ENCODE measurements at places on chromosomes 5 and 9.

GRCh38 chr9:14434158-14434504 lies 120.2 kb upstream of the NFIB start:
- no peak for DNase-seq

DNA sequence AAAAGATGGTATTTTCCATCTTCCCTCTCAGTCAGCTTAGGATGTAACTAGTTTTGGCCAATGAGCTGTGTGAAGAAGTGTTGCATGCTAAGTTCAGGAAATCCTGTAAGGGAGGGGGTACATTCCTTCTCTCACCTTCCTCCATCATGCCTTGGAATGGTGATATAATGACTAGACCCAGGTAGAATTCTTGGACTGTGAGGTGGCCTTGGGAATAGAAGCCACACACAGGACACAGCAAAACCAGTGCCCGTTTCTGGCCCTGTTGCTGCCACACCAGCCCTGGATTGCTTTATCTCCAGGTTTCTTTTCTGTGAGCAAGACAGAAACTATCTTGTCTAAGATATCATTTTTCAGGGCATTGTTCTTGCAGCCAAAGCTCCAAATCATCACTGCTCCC lies 10.5 kb upstream of the ZNF354A start:
- DNase-seq: no peak

- DNase-seq: no peak
Observed at GRCh38 chr9:90296539-90296938, 346.1 kb downstream of the DIRAS2 start.

DNA sequence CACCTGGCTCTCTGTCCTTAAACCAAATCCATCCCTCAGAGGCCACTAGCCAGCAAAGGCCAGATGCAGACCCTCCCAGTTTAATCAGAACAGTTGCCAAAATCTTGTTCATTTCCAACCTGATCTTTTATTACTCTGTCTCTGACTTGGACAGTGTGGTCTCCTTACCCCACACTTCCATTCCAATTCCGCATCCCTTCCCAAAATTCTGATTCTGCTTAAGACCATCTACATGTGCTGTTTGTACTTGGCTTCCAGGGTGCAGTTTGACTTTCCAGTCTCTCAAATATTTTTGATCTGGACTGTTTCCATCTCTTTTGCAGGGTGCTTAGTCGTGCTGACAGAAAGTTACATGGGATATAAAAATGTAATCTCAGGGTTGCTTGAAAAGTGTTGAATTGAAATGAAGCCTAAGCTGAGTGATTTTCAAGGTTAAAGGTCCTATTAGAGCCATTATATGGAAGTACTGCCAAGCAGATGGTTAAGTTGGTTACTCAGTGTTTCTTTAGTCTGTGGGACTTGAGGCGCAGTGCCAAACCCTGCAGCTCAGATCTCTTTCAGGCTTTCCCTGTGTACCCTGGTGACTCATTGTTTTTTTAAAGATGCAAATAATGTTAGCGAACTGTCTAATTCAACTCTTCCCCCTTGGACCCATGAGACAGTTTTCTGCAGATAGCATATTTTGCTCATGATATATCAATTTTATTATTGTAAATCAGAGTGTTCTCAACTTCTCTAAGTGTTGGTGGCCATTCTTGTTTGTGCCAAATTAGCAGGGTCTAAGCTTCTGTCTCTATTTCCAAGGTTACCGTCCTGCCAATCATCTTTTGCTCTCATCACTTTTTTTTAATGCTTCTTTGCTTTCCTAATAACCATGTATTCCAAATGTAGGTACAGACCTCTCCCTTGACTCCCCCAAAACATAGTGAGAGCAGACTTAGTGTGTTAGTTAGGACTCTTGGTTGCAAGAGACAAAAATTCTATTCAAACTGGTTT lies 18.2 kb upstream of the DCP2 start:
- peak; percentile 95 for DNase-seq

DNA sequence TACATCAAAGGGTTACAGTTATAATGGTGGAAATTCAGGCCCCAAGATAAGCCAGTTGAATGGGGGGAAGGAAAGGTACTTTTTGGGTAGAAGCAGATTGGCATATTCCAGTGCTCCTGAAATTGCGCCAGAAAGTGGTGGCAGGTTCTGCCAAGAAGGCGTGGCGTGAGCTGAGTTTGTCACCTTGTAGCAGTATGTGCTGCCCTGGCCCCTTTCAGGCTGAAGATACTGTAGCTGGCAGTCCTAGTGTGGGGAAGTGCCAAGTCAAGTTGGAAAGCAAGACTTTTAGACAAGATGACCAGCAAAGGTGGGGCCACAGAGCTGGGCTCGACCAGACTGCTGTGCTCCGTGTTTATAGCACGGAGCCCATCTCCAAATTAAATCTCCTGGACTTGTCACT lies 133.6 kb upstream of the GLRA1 start:
- DNase-seq: no peak

GRCh38 chr9:116543731-116544400 lies 143.2 kb upstream of the TRIM32 start:
- peak; percentile 68 for DNase-seq

DNA sequence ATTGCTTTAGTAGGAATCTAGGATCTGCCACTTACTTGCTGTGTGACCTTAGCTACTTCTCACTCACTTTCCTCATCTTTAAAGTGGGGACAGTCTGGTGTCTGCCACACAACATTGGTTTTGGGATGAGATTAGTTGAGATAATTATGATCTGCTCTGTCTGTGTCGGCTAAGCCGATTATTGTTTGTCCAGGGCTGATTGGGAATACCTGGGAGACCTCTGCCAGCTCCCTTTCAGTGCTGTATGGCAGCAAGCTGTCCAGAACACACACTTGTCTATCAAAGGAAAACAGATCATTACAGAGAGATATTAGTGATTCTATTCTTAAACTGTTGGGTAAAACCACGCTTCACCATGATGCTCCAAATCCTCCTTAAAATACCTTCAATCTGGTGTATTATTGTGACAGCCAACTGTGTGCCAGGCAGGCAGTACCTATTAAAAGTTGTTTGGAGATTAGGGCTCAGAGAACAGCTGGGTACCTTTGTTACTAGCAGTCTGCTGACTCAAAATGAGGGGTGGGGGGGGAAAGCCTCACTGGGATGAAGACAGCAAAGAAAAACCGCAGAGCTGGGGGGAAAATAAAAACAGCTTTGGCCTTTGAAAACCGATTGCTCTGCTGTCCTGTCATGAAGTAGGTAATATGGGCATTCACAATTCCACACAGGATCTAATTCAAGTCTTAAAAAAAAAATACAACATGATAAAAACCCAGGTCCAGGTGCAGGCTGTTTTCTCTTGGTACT lies 458.4 kb upstream of the C9orf72 start:
- DNase-seq: no peak

DNA sequence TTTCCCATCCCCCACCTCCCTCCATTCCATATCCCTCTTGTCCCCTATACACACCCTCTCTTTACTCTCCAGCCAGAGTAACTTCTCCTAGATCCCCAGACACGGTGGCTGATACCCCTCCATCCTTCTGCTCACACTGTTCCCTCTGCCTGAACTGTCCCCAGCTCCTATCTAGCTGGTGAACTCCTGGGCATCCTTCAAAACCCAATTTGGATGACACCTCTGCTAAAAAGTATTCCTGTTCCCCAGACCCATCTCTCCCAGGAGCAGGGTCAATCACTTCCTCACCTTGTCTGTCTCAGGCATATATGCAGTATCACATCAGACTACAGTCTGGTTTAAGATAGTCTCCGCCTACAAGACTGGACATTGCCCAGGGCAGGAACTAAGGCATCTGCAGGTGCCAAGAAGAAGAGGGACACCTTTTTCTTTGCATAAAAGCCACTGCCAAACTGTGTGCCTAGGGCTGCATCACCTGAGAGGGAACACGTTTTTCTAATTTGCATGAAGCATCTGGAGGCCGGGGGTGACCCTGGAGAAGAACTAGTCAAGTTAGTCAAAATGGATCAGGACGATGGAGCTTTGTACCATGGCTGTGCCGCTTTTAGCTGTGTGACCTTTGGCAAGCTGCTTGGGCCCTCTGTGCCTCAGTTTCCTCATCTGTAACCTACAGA lies 27.1 kb downstream of the NR5A1 start:
- no peak for DNase-seq

DNA sequence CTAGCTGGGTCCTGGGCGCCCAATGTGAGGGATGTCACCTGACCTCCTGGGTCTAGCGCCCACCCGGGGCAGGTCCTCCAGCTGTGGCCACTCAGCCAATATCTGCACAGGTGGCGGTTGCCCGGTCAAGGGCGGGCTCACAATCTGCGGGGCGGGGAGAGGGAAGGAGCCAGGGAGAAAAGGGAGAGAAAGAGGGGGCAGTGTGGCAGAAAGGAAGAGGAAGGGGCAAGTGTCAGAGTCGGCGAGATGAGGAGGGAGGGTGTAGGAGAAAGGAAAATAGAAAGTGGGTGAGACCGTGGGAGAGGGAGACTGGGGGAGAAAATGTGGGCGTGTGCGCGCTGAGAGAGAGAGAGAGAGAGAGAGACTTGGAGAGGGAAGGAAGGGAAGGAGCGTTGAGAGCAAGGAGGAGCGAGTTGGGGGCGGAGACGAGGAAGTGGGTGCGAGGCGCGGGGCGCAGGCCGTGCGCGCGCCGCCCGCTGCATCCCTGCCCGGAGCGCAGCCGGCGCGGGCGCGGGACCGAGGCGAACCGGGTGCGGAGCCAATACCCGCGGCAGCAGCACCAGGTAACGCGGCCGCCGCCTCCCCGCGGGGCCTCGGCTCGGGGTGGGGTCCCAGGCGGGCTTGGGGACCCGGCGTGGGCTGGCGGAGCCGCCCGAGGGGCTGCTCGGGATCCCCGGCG lies at the start of gene HRH2:
TSS of gene HRH2 (plus strand) at position 479 of the 679 bp plus-strand sequence. CDS start 25,163 bp downstream, outside the sequence.
- peak; percentile 2 for DNase-seq

GRCh38 chr5:169299191-169299662 lies 1.7 kb downstream of the SLIT3 start:
- DNase-seq: peak; percentile 41

GRCh38 chr5:108367679-108368334 lies 14.1 kb downstream of the FBXL17 start:
- no peak for DNase-seq

DNA sequence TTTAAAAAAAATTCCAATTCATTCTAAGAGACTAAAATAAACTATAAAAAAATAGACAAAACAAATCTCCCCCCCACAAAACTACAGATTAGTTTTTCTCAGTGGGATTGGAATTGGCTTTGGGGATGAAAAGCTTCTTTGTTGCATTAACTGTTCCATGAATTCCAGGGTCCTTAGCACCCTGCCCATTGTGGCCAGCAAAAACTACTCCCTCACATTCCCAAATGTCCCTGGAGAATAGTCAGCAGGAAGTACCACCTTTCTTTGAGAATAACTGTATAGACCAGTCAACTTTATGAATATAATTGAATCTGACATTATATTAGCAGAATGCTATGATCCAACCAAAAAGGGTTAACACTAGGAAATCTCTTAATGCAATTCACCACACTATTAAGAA lies 147.9 kb downstream of the LPAR1 start:
- DNase-seq: no peak

GRCh38 chr5:15585841-15586591 lies 86.0 kb downstream of the FBXL7 start:
- DNase-seq: no peak

GRCh38 chr5:81646469-81646995 lies 104.4 kb downstream of the SSBP2 start:
- no peak for DNase-seq

GRCh38 chr5:89759802-89760201 lies 649.8 kb downstream of the CETN3 start:
- DNase-seq: no peak

GRCh38 chr9:12980085-12980851 lies 205.4 kb downstream of the LURAP1L start:
- DNase-seq: no peak

GRCh38 chr9:37141015-37141414 lies 20.6 kb downstream of the ZCCHC7 start:
- DNase-seq: no peak

- no peak for DNase-seq
Observed at GRCh38 chr5:116476897-116477537, 97.6 kb downstream of the SEMA6A start.

DNA sequence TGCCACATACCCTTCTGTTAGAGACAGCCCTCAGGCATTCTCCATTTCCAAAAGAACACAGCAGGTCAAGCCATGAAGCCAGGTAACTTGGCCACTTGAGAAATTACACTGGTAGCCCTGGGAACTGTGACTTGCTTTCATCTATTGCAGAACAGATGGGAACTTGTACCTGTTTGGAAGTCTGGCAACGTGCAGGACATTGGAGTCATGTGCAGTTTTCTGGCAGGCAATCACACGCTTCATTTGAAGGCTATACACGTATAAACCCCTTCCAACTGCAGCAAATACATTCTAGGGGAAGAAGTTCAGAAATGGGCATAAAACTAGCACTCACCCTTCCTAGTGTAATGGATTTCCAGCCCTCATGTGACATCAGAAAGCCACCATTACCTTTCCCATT lies 54.0 kb downstream of the WDR41 start:
- no peak for DNase-seq

- DNase-seq: no peak
Observed at GRCh38 chr9:101369286-101369685, 15.5 kb downstream of the BAAT start.

All from adipocyte (in vitro differentiated cells).